ENCODE measurements at places on chromosomes 7 and 10.

DNA sequence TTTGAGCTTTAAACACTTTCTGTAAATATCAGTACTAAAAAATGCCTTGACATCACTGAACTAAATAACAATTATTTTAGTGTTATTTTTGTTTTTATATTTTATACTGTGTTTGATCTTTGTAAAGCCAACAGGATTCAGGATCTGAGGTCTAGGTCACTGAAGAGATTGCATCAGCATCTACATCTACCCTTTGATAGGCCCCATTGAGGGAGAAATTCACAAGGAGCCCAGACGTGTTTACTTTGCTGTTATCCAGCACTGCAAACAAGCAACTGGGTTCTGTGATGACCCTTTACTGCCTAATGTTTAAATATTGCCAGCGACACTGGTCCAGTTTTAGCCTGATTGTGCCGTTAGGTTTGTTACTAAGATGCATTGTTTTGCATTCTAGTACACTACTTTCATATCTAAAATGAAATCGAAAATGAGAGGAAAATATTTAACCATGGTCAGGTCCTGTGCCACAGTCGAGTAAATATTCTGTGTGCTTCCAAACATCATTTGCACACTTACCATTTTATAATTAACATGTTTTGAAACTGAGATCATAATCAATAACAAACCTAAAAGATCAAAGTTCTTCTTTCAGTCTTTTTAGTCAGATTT lies 48.7 kb downstream of the SP8 start:
- DNase-seq: no peak

GRCh38 chr7:141210862-141211261 lies 137.0 kb downstream of the TMEM178B start:
- no peak for DNase-seq

- DNase-seq: no peak
These were observed 39.3 kb downstream of the RABGEF1 start for GRCh38 chr7:66779669-66780409.

- no peak for DNase-seq
These were observed 104.0 kb upstream of the ZEB1 start for GRCh38 chr10:31215052-31215451.

DNA sequence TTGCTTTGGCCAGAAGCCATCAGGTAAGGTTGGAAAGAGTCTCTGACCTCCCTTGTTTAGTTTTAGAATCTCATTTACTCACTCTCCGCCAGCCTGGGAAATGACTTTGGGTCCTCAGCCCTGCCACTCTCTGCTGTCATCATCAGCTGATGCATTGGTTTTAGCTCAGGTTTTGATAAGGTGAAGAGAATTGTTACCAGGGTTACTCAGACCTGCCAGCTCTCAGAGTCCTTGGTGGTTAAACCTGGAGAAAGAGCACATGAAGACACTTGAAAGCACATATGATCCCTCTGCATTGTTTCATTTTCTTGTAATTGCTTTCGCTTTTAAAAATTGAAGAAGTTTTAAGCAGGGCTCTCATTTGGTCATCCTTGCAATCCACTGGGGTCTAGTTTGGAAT lies 4.0 kb upstream of the CROT start:
- DNase-seq: no peak

- DNase-seq: no peak
These were observed 68.7 kb upstream of the PAPSS2 start for GRCh38 chr10:87590705-87591588.

DNA sequence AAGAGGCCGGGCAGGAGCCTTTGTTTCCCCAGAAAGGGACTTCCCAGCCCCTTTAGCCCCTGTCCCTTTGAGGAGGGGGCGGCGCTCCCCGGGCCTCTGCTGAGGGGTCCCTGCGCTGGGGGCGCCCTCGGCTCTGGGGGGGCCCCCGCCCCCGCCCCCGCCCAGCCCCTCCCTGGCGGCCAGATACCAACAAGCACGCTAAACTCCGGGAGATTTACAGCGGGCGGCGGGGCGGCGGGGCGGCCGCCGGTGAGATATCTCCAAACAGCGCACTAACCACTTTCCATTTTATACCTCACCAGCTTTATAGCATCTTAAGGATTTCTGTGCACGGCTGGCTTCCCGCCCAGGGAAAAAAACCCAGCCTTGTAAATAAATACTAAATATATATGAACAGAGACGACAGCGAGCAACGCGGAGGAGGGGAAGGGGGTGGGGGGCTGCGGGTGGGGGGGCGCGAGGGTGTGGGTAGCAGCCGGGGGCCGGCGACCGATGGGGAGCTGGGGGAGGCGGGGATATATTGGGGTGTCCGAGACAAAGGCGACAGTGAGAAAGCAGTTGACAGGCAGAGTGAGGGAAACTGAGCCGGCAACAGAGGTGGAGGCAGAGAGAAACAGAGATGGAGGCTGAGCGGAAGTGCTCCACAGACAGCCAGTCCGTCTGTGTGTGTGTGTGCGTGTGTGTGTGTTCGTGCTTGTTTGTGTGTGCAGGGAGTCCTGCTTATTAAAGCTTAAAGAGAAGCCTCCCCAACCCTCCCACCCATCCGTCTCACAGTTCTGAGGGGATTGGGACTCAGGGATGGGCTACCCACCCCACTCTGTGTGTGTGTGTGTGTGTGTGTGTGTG lies 85.8 kb downstream of the HIF1AN start:
- DNase-seq: no peak

- DNase-seq: no peak
These were observed 322.4 kb upstream of the GHITM start for GRCh38 chr10:83816942-83817341.

GRCh38 chr10:71423901-71424300 lies 27.2 kb downstream of the CDH23 start:
- no peak for DNase-seq

DNA sequence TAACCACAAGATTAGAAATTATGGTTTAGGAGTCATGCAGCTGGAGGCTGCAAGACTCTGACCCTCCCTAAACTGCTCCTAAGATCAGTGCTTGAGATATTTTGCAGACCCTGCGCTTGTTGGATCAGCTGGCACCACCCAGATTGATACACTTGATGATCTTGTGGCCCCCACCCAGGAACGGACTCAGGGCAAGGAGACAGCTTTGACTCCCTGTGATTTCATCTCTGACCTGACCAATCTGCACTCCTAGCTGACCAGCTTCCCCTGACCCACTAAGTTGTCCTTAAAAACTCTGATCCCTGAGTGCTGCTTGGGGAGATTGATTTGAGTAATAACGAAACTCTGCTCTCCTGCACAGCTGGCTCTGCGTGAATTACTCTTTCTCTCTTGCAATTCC lies 8.0 kb upstream of the RAB18 start:
- no peak for DNase-seq

DNA sequence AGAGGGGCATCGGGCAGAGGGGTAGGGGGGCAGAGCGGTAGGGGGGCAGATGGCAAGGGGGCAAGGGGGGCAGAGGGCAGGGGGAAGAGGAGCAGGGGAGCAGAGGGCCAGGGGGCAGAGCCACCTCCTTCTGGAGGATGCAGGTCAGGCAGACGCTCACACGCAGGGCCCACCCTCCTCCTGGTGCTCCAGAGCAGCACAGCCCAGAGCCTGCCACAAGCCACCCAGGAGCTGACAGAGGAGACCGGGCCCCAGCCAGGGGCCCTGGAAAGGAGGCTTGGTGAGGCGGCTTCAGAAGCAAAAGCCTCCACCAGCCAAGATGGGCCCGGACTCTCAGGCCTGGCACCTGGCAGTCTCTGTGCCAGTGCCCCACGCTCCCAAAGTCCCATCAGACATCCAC lies 13.1 kb downstream of the MAD1L1 start:
- no peak for DNase-seq

GRCh38 chr7:17623546-17624185 lies 316.6 kb downstream of the SNX13 start:
- no peak for DNase-seq

DNA sequence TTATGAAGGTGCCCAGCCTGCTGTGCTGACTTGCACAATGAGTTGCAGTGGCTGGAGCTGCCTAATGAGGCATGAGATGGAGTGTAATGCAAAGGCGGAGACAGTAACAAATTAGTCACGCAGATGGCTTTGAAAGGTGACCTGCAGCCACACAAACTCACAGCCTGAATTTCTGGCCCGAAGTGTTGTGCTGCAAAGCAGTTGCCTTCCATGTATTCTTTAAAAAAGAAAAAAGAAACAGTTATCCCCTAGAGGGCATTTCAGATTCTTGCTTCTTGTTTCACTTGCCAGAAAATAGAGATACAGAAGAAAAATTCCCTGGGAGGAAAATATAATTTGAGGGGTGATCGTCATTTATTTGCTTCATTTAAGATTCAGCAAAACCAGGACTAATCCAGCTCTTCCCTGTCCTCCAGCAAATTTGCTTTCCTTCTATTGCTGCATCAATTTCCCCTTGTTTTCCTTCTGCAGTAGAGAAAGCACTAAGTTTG lies 239.9 kb downstream of the ADRA2A start:
- DNase-seq: no peak

GRCh38 chr10:117363028-117363427 lies 12.2 kb downstream of the PDZD8 start:
- DNase-seq: no peak

DNA sequence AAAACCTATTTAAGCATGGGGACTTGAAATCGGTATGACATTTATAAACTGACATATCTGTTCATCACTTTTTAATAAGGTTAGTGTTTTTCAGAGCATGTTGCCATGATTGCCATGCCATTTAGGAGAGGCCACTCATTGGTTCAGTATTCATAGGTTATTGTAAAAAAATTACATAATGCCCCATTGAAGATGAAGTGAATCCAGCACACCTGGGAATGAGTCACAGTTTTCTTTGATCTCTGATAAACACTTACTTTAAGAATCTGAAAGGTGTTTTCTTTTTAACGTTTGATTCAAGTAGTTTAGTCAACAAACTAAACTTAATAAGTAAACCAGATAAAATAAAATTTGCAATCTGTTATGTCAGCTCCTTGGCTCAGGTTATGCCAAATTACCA lies 278.3 kb downstream of the ARL4A start:
- no peak for DNase-seq

GRCh38 chr7:74240482-74240881 lies 13.7 kb downstream of the RFC2 start:
- no peak for DNase-seq

GRCh38 chr10:1444826-1445225 lies 292.5 kb downstream of the ADARB2 start:
- DNase-seq: no peak

GRCh38 chr7:19121977-19122588 lies 4.6 kb upstream of the TWIST1 start:
- no peak for DNase-seq

- no peak for DNase-seq
These were observed 8.1 kb downstream of the ZSWIM8 start for GRCh38 chr10:73793456-73793855.

DNA sequence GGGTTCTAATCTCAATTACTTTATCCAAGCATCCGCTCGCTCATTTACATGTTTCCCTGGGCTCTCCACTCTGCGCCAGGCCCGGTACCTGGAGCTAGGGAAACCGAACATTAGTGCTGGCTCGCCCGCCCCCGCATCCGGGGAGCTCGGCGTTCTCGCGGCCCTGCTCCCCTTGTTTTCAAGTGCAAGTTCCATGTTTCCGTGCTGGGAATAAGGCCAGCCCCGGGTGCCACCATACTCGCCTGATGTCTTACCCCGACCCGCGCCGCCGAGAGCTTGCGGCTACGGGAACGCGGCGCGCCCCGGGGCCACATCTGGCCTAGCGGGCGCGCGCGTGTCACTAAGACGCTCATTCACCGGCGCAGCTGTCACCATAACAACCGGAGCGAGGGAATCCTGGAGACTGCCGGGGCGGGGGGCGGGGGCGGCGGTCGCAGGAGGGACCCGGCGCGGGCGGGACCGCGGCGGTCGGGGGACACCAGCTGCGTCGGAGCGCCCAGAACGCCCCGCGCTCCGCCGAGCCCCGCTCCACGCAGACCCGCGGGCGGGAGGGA lies at the start of gene NEURL1:
TSS of gene NEURL1 (plus strand) at position 344 of the 554 bp plus-strand sequence. CDS start 683 bp downstream, outside the sequence.
- DNase-seq: no peak

DNA sequence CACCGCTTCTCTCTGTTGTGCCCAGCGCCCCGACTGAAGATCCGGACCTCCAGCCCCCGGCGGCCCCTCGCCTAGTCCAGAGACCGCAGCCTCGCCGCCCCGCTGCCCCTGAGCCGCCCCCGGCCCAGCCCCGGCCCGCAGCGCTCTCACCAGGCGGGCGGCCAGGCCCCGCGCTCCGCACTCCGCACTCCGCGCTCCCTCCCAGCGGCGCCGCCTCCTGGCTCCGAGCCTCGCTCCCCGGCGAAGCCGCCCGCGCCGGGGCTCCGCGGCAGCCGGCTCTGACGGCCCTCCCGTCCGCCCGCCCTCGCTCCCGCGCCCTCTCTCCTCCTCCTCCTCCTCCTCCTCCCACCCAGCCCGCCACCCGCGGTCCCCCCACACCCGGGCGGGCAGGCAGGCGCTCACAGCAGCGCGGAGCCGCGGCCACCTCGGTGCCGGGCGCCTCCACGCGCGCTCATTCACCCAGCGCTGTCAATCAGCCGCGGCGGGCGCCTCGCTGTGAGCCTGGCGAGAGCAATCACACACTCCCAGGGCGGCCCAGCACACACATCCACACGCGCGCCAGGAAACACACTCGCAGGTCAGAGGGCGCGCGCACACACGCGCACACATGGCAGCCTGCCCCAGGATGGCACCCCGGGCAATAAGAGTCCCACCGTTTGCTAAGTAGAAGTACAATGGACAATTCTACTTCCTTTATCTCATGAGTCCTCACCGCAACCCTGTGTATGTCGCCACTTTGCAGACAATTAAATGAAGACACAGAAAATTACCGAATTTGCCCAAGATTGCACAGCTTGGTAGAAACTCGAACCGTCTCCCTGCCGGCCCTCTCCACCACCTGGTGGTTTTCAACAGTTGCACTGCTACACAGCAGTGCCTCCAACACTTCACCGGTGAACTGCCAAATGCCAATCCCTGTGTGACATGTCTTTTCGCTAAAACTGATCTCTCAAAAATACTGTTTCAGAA lies at the start of gene PRRT4:
TSS of gene PRRT4 (minus strand) at position 280 of the 969 bp plus-strand sequence.
- no peak for DNase-seq

- no peak for DNase-seq
These were observed 34.6 kb downstream of the CHST3 start for GRCh38 chr10:71998840-71999194.

Data from substantia nigra (tissue), 51 donors.